ENCODE measurements at places on chromosomes 16 and 17.

DNA sequence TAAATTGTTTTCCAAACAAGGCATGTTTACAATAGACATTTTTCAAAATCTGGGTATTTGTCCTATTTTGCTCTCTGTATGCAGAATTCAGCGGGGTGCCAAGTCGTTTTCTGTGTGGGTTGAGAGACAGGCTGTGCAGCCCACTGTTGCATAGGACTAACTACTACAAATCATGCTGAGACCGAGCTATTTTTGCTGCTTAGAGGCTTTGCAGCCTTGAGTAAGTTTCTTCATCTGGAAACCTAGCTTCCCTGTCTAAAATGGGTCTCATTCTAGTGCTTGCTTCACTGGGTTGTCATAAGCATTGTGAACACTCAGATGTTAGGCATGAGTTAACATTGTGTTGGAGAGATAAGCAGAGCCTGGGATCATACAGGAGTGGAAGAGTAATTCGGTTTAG is 1.3 kb downstream of the PRPSAP2 start:
- DNase-seq = no peak

DNA sequence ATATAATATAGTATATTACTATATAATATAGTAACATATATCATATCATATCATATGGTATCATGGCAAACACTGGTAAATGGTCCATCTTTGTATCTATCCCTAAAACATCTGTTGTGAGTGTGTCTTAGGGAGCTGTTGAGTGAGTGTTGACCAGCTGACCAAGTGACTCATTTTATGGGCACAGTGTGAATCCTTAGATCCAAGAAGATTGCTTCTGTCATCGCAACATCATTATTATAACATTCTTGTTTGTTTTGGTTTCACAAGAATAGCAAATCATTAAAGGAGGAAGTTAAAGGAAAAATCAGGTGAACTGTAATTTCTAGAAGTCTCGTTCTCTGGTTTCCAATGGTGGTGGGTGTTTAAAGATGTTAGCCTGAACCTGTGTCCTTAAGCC is 11.7 kb upstream of the MAF start:
- DNase-seq = no peak

DNA sequence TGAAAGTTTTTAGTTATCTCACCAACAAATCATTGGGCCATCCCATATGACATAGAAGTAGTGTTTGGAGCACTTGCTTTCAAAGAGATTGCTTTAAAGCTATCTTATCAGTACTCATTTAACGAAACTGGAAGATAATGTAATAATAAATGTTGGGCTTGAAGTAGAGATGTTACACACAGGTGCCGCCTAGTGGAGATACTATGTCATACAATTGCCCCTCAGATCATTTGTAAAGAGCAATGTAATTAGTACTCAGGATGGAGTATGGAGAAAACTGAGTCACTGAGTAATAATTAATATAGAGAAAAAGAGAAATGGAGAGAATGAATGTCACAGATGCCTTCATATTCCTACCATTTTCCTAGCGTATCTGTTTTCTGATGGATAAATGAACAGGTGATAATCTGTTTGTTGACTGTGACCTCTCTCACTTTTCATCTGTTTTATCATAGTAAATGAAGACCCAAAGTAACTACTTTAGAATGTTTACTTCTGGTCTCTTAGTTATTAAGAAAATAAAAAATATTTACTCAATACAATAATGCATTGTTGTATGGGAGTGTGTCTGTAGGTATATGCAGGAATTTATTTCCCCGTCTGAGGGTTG is 80.4 kb downstream of the EFCAB5 start:
- no peak for DNase-seq

DNA sequence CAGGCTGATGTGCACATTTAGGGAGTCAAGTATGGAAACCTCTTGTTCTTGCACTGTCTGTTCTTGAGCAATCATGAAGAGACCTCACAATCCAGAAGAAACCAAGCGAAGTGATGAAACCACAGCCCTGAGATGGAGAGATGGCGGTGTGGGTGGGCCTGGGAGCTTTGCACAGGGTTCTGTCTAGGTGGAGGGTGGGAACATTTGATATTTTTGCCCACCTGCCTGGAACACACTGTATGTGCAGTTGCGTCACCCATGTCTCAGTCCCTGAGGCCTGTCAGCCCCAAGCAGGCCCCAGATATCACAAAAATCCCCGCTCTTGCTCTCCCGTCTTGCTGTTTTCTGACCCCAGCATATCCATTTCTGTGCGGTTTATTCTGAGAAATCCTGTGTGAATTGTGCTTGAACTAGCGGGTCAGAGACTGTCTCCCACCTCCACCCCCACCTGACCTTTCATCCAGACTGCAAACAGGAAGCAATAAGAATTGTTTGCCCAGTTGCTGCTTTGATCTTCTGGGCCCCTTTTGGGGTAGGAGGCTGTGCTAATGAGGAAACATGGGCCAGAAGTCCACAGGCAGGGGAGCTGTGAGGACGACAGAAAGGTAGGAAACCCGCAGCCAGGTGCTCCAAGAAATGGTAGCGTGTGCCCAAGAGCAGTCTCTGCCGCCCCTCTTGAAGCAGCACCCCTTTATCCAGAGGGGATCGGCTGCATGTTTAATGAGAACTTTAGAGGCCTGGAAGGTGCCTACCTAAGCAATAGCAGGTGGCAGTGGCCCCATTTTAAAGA is 183.8 kb downstream of the CCDC182 start:
- DNase-seq = no peak

DNA sequence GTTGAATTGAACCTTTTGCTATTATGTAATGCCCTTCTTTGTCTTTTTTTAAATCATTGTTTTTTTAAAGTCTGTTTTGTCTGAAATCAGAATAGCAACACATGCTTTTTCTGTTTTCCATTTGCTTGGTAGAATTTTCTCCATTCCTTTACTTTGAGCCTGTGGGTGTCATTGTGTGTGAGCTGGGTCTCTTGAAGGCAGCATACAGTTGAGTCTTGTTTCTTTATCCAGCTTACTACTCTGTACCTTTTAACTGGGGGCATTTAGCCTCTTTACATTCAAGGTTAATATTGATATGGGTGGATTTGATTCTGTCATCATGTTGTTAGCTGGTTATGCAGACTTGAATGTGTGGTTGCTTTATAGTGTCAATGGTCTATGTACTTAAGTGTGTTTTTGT is 292.0 kb downstream of the MAP2K4 start:
- DNase-seq = no peak

DNA sequence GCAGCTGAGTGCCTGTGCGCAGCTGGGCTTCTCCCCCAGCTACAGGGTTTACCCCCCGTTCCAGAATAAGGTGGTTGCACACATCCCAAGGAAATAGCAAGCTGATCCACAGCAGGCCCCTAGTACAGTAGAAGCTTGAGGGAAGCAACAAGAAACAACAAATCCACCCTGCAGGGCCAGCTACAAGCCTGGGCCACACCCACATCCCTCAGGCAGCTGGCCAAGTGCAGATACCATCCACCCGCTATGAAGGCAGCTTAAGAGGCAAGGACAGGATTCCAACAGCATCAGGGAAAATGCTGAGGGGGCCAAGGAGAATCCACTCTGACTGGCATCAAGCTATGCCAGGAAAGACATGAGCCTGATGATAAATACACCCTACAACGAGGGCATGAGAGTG is 66.9 kb upstream of the RCVRN start:
- no peak for DNase-seq

DNA sequence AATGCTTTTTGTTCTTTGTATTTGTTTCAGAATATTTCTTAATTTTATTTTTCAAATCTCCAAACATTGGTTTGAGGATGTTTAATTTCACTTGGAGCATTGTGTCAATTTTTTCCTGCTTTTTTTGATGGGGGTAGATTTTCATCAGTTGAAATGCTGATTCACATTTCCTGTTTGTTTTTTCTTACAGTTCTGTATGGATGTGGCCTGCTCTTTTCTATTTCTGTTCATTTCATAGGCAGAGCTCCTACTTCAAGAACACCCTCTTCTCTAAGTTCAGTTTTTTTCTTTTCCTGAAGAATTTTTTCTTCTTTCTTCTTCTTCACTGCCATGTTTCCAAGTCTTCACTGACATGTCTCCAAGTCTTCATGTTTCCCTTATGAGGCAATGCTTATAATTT is 8.8 kb downstream of the MBTD1 start:
- DNase-seq = no peak
